ENCODE measurements at places on chromosomes 3 and 15.

DNA sequence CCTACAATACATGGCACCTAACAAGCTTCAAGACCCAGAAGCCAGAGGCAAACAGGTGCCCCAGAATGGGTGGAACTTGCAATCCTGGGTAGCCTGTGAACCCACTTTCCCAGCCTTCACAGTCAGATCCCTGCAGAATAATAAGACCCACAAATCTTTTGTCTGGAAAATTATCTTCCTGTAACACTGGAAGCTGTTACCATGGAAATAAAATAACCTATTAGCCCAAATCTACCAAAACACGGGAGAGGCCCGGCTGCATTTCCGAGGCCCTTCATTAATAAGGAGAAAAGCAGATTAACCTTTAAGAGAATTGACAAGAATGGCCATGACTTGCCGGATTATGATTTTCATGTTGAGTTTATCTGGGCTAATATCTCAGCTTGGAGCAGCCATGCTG lies 256.1 kb upstream of the PROK2 start:
- no peak for DNase-seq

GRCh38 chr15:91553196-91553854 lies 300.2 kb upstream of the SLCO3A1 start:
- DNase-seq = no peak

DNA sequence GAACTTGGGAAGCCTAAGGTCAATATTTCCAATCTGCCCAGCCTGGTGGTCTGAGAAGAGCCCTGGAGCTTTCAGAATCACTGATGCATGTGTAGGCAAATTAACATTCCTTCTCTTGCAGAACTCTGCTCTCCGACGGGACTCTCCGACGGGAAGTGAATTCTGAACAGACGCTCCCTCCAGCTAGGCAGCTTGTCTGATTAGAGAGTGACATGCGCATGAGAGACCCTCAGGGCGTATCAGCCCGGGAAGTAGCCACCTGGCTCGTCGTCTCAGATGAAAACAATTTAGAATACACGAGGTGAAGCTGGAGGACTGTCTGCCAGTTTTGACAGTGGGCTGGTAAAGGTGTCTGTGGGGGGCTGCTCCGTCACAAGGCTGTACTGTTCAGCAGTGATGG lies 103.1 kb downstream of the DGKG start:
- DNase-seq = no peak

DNA sequence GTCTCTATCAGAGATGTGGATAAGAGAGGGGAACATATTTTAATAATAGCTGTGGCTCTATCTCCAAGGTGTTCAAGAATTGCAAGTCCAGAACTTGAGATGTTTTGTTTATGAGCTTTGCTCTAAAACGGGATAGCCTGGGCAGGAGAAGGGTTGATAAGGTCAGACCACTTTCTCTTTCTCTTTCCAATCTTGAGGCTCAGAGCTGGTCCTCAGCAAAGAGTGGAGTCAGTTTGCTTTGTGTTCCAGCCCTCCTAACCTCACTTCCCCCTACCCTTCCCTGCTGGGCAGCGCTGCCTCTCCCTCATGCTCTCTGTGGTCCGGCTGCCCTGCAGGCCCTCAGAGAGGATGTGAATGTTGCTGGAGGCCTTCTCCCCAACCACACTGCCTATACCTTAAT lies 13.8 kb downstream of the KLHL6 start:
- no peak for DNase-seq

Data from CD4-positive, alpha-beta T cell treated with Interleukin-1 beta for 1 hour (primary cell).